ENCODE measurements at places on chromosomes 1 and 21.

GRCh38 chr1:23169727-23170335 is 1.2 kb upstream of the LUZP1 start:
- no peak for DNase-seq

GRCh38 chr1:219536038-219536437 is 76.9 kb downstream of the ZC3H11B start:
- DNase-seq = no peak

GRCh38 chr1:169392406-169392805 is 24.4 kb downstream of the BLZF1 start:
- no peak for DNase-seq

- DNase-seq = no peak
Measured at GRCh38 chr1:109295712-109296415, 10.9 kb downstream of the MYBPHL start.

GRCh38 chr1:233816348-233816747 is 88.1 kb upstream of the SLC35F3 start:
- DNase-seq = no peak

DNA sequence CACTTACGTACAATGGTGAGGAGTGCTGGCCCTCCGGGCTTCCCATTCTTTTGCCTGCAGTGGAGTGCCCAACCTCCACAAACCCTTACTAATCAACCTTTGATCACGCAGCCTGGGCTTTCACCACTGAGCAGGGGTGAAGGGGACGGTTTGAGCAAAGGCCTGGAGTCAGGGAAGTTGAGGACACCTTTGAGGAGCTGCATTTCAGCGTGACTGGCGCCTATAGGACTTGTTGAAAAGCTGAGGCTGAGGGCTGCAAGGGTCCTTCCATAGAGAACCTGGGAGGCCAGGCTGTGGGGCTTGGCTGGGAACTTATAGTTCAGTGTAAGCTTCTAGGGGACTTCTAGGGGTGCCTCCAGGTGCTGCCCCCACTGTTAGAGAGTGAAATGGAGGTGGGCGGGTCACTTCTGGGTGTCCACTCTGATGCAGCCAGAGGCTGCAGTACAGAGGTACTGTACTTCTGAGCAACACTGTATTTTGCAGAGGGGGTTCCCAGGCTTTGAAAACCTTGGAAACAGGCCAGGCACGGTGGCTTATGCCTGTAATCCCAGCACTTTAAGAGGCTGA is 9.8 kb downstream of the SYTL1 start:
- no peak for DNase-seq

GRCh38 chr1:107941123-107941522 is 23.9 kb downstream of the VAV3 start:
- no peak for DNase-seq

- no peak for DNase-seq
Measured at GRCh38 chr1:180133193-180133592, 21.5 kb upstream of the QSOX1 start.

- no peak for DNase-seq
Measured at GRCh38 chr1:239814306-239814881, 277.3 kb upstream of the FMN2 start.

DNA sequence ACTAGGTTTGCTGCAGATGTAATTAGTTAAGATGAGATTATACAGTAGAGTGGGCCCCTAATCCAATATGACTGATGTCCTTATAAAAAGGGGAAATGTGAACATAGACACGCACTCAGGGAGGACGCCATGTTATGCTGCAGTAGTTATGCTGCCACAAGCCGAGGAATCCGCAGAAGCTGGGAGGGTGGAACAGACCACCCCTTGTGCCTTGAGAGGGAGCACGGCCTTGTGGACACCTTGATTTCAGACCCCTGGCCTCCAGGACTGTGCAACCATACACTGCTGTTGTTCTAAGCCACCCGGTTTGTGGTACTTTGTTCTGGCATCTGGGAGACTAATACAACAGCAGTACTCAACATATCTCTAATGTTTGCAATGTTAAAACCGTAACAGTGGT is 57.9 kb upstream of the HIVEP3 start:
- DNase-seq = no peak

DNA sequence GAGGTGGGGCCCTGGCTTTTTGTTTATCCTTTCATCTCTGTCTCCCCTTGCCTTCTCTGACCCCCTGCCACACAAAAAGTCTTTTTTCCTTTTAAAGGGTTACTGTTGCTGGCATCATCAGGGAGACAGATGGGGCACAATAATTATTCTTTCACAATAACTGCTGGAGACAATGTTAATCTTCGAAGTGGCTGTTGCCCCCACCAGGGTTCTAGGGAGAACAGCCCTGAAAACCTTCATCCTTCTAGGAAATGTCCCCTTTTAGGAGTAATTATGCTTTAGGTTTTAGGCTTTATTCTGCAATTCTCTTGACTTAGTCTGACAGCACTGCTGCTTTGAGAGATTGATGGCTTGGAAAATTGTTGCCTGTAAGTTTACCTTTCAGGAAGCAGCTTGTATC is 150.0 kb downstream of the NOS1AP start:
- no peak for DNase-seq

All from activated CD8-positive, alpha-beta memory T cell treated with anti-CD3 and anti-CD28 coated beads for 48 hours (primary cell).